ENCODE measurements at places on chromosomes 1 and 21. TPM values are rescaled to one million over a fixed set of nuclear protein-coding genes. Genes with fewer than 3 reads are reported as not detected.

MPL gene
- not detected for total RNA-seq

EPHB2 gene
- total RNA-seq, result 31.2 TPM

PTPN14 gene
- total RNA-seq, result 19.8 TPM

CYYR1 gene
- total RNA-seq, result 3.2 TPM

CD244 gene
- not detected for total RNA-seq

UBASH3A gene
- not detected for total RNA-seq

KLF17 gene
- not detected for total RNA-seq

HEYL gene
- not detected for total RNA-seq

CR1L gene
- not detected for total RNA-seq

PUSL1 gene
- 63.3 TPM for total RNA-seq

CD48 gene
- total RNA-seq, result not detected

TSPAN2 gene
- total RNA-seq, result 0.28 TPM

KCNN3 gene
- total RNA-seq, result 0.07 TPM

CLCA1 gene
- total RNA-seq, result 0.14 TPM

NMNAT2 gene
- not detected for total RNA-seq

GPR25 gene
- total RNA-seq, result not detected

SPRR4 gene
- total RNA-seq, result not detected

RCSD1 gene
- total RNA-seq, result not detected

FAM43B gene
- total RNA-seq, result not detected

LDLRAD2 gene
- not detected for total RNA-seq

CD52 gene
- total RNA-seq, result not detected

CITED4 gene
- total RNA-seq, result 79.4 TPM

VSIG8 gene
- total RNA-seq, result 0.05 TPM

ADAMTS5 gene
- not detected for total RNA-seq

OR6N1 gene
- not detected for total RNA-seq

NR1I3 gene
- not detected for total RNA-seq

CR2 gene
- not detected for total RNA-seq

CD247 gene
- total RNA-seq, result not detected

NFASC gene
- total RNA-seq, result 4.0 TPM

RGS5 gene
- total RNA-seq, result 1.1 TPM

WDR26 gene
- total RNA-seq, result 37.2 TPM

IQCC gene
- total RNA-seq, result 3.5 TPM

PRKACB gene
- 12.3 TPM for total RNA-seq

OR2T6 gene
- not detected for total RNA-seq

MROH9 gene
- total RNA-seq, result not detected

PTBP2 gene
- 4.4 TPM for total RNA-seq

OR2T35 gene
- total RNA-seq, result not detected

NPPB gene
- total RNA-seq, result not detected

RSPH1 gene
- 0.23 TPM for total RNA-seq

RABGGTB gene
- 79.1 TPM for total RNA-seq

GJA5 gene
- 3.0 TPM for total RNA-seq

PLEKHN1 gene
- 13.5 TPM for total RNA-seq

FCN3 gene
- 2.2 TPM for total RNA-seq

CRYBG2 gene
- total RNA-seq, result 72.4 TPM

SRSF11 gene
- 43.7 TPM for total RNA-seq

LIN28A gene
- total RNA-seq, result not detected
